ENCODE measurements at places on chromosomes 5 and 9. TPM values are rescaled to one million over a fixed set of nuclear protein-coding genes. Genes with fewer than 3 reads are reported as not detected.

DNA sequence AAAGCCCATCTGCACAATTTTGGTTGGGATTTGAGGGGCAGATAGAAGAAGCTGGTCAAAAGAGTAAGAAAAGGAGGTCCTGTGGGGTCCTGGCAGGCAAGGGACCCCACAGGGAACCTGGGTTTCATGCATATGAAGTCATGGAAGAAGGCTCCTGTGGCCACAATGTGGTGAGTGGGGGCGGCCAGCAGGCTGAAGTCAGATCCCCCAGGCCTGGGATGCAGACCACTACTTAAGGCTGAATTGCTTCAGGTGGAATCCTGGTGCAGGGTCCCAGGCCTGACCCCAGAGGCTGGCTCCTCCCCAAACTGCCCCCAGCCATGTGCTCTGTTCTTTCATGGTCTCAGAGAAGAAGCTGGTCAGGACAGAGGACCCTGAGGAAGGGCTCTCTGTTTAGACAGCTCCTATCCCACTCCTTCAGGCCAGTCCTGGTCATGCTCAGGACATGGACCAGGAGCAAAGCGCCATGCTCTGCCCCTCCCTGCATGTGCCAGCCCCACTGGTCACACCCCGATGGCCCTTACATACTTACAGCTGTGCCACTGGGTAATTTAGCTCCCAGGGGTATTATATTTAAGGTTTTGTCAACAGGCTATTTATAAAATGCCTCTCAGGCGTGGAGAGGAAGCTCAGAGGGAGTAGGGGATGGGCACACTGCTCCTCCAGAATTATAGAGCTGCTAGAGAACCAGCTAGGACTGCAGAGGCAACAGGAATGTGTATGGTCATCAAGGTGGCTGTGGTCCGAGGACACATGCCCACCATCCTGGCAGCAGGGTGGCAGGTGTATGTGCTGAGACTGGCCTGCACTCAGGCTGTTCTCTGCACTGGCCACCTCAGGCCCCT lies 33.4 kb downstream of the C5orf15 start:
- peaks cover 11% of the 10 kb centered on the region for H3K4me1 ChIP-seq
- no peaks in the 10 kb centered on the region for H3K27me3 ChIP-seq
- H3K36me3 ChIP-seq = no peaks in the 10 kb centered on the region
- no peak for DNase-seq
- H3K27ac ChIP-seq = no peak overlapping the region

DNA sequence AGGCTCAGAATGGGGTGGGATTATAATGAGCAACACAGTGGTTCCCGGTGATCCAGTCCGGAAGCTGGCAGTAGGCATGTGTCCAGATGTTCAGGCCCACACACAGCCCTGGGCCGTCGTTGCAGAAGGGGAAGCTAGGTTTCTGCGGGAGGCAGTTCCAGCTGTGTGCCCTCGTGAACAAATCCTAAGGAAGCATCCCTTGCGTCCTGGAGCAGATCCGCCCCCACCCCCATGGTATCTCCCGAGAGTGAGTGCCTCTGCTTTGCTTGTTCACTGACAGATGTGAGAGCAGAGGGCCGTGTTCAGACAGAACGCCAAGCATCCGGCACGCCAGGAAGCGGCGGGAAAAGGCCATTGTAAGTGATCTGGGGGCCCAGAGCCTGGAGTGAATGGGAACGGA lies 104.8 kb downstream of the PDE6A start:
- no peaks in the 10 kb centered on the region for H3K27me3 ChIP-seq
- H3K27ac ChIP-seq = no peak overlapping the region
- peaks cover 4% of the 10 kb centered on the region for H3K4me1 ChIP-seq
- no peaks in the 10 kb centered on the region for H3K36me3 ChIP-seq
- H3K4me3 ChIP-seq = no peak overlapping the region

Gene RNF183
- 0.46 TPM for polyA plus RNA-seq

GRCh38 chr5:169850409-169850808 lies 129.9 kb downstream of the INSYN2B start:
- H3K27me3 ChIP-seq = no peaks in the 10 kb centered on the region
- H3K36me3 ChIP-seq = peaks cover 38% of the 10 kb centered on the region
- H3K27ac ChIP-seq = no peak overlapping the region
- H3K4me1 ChIP-seq = no peaks in the 10 kb centered on the region
- no peak overlapping the region for H3K4me3 ChIP-seq

DNA sequence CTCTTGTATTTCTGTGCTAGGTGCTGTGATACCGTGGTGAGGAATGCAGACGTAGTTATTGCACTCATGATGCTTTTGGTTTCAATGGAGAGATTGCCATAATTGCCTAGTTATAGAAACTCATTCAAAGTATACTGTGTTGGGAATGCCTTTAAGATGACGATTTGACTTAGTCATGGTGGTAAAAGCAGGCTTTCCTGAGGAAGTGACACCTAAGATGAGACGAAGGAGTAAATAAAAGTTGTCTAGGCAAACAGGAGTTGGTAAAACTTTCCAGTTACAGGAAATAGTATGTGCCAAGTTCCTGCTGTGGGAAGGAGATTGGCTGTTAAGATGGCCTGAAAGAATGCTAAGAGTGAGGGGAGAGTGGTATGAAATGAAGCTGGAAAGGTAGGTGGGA lies 48.1 kb downstream of the FOCAD start:
- no peaks in the 10 kb centered on the region for H3K36me3 ChIP-seq
- H3K4me1 ChIP-seq = no peaks in the 10 kb centered on the region
- H3K27ac ChIP-seq = no peak overlapping the region
- H3K4me3 ChIP-seq = no peak overlapping the region
- no peak for DNase-seq

DNA sequence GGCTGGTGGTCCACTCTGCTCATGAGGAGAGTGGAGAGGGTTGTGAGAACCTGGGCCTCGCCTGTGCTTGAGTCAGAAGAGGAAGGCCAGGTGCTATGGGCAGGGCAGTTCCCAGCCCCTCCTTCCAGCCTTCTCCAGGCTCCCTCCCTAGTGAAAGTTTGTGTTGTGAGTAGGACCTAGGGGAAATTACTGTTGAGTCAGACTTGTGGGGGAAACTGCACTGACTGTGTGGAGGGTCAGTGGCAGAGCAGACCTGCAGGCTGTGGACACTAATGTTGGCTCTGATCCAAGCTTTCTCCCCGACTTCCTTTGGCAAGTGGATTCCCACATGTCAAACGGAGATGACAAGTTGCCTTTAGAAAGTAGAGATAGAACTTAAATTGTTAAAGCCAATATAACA lies 102.6 kb downstream of the ARHGAP26 start:
- H3K4me1 ChIP-seq = peaks cover 34% of the 10 kb centered on the region
- H3K27me3 ChIP-seq = no peaks in the 10 kb centered on the region
- H3K36me3 ChIP-seq = no peaks in the 10 kb centered on the region
- H3K4me3 ChIP-seq = no peak overlapping the region
- no peak overlapping the region for H3K27ac ChIP-seq
- no peak for DNase-seq

DNA sequence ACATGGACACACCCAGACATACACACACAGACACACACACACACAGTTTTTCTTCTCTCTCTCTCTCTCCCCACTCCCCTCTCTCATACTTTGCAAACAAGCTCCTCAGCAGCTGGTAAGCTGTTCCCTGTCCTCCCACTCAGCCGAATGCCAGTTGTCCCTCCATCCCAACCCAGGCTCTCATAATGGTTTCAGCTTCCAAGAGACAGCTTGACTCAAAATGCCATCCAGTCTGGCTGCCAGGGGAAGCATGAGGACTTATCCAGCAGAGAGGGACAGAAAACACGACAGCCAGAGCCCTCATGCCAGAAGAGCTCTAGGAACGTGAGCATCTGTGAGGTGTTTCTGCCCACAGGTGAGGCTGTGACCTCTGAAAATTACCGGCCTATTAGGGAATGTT lies 112.6 kb upstream of the SPDL1 start:
- H3K36me3 ChIP-seq = no peaks in the 10 kb centered on the region
- H3K4me3 ChIP-seq = no peak overlapping the region
- DNase-seq = no peak
- no peak overlapping the region for H3K27ac ChIP-seq
- no peaks in the 10 kb centered on the region for H3K4me1 ChIP-seq

DNA sequence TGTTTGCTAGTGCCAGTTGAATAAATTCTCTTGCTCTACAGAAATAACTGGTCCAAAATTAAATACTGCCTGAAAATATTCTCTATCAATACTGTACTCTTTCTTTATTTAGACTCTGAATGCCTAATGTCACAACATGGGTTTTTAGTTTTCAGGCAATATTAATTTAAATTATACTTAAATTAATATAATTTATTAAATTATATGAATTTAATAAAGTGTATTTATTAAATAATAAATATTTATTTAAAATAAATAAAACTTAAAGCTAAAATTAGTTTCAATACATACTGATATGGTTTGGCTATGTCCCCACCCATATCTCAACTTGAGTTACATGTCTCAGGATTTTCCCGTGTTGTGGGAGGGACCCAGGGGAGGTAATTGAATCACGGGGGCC lies 146.0 kb downstream of the PRR16 start:
- H3K27me3 ChIP-seq = no peaks in the 10 kb centered on the region
- DNase-seq = no peak
- no peaks in the 10 kb centered on the region for H3K36me3 ChIP-seq
- no peak overlapping the region for H3K27ac ChIP-seq
- H3K4me1 ChIP-seq = no peaks in the 10 kb centered on the region
- no peak overlapping the region for H3K4me3 ChIP-seq
